Kidney glomerular epithelial cell (primary cell): ENCODE measurements at places on chromosomes 3 and 15.

GRCh38 chr15:42084465-42085235 is 9.7 kb downstream of the PLA2G4D start:
- peak; percentile 29 for DNase-seq

GRCh38 chr3:144148356-144148755 is 176.7 kb downstream of the DIPK2A start:
- DNase-seq, result no peak

- DNase-seq, result no peak
Observed at GRCh38 chr3:29026286-29026685, 254.6 kb upstream of the RBMS3 start.

GRCh38 chr3:119893769-119894168 is 111.9 kb downstream of the NR1I2 start:
- DNase-seq, result no peak

DNA sequence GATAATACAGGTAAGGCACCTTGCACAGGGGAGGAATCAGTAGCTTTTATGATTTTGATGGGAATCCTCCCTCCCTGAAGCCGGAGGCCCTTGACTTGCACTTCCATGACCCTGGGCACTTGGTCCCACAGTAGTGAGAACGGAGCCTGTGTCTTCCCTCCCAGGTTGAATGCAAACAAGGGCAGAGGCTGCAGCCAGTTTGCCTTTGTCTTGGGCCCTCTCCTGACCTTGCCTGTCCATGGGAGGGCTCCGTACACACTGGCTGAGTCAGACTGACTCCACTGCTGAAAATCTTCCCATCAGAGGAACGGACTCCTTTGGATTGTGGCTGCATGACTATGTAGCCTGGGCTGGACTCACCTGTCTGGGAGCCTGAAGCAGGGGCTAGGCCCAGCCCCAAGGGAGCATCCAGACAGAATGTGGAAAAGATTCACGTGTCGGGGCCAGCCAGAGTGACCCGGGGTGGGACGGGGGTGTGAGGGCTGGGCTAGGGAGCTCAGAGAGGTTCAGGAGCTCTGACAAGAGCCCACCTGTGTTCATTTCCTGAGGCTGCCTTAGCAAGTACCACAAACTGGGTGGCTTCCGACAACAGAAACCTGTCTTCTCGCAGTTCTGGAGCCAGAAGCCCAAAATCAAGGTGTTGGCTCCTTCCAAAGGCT is 9.5 kb downstream of the TBC1D21 start:
- no peak for DNase-seq

- DNase-seq, result no peak
Observed at GRCh38 chr3:108011616-108012015, 79.2 kb downstream of the CD47 start.

DNA sequence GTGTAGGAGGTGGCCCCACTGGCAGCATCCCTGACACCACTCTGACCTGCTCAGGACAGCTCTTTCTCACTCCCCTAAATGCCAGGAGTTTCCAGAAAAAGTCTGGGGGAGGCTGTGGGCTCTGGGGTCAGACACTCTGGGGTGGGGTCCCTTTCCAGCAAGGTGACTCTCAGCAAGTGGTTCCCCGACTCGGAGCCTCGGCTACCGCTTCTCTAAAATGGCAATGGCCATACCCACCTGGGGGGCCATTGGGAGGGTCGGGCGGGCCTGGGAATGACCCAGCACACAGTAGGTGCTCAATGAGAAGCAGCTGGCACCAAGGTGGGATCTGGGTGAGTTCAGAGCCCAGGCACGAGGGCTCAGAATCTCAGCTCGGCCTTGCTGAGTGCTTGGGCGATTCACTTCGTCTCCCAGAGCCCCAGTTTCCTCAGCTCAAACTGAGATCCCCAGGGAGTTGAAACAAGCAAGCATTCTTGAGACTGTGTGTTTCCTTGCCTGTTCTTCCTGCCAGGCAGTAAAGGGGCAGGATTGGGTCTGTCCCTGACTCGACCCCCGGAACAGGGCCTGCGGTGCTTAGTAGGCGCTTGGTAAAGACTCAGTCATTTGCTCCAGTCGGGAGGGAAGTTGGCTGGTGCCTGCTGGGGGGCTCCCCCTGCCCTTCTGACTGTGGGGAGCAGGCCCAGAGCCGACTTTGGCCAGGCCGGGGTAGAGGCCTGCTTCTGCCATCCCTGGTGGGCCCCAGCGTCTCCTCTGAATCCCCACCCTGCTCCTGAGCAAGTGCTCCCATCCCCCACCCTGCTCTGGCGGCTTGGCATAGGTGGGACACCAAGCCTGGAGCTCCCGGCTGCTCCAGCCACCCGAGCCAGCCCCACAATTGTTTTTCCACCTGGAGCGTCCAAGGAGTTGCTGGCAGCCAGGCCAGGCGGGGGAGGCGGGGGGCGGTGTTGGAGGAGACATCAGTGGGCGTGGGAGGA is 32.9 kb upstream of the FBLN2 start:
- DNase-seq, result no peak

DNA sequence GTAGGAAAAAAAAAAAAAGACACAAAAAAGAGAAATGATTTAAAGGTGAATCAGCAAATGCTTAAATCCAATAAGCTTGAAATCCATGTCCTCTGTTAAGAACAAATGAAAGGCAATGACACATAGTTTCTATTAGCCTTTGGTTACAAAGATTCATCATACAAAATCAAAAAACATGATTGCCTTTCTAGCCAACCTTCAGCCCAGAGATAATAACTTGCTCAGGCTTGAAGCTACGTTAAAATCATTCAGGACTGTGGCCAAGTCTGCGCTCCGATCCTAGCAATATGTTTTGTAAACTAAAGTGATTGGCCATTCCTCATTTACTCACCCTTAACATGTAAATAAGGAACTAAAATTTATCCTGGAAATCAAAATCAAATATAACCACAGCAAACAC is 556.7 kb downstream of the FGF12 start:
- DNase-seq, result no peak

DNA sequence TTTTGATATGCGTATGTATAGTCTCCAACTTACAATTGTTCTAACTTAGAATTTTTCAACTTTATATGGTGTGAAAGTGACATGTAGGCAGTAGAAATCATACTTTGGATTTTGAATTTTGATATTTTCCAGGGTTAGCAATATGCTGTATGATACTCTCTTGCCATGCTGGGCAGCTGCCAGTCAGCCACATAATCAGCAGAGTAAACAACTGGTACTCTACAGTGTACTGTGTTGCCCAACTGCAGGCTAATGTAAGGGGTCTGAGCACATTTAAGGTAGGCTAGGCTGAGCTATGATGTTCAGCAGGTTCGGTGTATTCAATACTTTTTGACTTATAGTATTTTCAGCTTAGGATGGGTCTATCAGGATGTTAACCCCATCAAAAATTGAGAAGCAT is 52.0 kb upstream of the RYK start:
- no peak for DNase-seq

DNA sequence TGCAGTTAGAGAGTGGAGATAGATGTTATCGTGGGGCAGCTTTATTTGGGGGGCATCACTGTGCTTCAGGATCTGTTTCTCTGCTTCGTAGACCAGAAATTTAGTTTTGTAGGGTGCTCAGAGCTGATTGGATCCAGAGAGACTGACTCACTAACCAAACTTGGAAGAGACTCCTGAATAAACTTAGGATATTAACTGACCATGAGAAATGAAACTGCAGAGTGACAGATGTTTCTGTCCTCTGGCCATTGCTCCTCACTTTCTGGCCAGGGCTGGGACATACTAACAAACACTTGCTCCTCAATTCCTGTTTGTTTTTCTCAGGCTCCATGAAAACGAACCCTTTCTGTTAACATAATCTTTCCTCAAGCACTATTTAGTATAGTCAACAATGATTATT is 4.3 kb downstream of the ZNF592 start:
- DNase-seq, result peak; percentile 21

GRCh38 chr3:194471863-194472262 is 14.9 kb downstream of the ATP13A3 start:
- DNase-seq, result no peak

- no peak for DNase-seq
Observed at GRCh38 chr3:47418167-47419082, 37.6 kb downstream of the PTPN23 start.

- no peak for DNase-seq
Observed at GRCh38 chr3:13661121-13661520, 112.2 kb downstream of the FBLN2 start.

DNA sequence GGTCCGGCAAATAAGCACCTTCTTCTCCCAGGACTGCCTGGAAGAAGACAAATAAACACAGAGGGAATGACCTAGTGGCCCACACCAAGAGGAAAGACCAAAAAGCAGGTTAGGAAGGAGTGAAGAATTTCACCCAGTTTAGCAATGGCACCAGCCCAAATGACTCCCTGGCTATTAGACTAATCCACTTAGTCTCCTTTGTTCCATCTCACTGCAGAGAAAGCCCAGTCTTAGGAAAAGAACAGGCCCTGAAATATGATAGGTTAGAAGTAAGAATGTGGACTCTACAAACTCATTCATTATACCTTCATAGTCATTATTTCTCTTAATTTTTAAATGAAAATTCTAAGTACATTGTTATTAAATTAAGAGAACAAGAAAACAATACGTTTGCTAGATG is 23.2 kb downstream of the SERPINI2 start:
- no peak for DNase-seq

DNA sequence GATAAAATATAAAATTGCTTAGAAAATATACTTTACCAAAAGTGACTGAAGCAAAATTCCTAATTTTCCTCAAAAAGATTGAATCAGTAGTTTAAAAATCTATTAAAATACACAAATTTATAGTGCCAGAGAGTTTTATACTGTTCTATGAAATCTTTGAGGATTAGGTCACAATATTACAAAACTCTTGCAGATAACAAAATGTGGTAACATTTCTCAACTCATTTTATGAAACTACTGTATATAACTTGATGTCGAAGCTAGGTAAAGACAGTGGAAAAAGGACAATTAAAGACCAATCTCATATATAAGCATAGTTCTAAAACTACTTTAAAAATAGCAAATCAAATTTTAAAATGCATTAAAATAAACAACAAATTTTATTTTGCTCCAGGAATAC is 15.9 kb downstream of the VEPH1 start:
- DNase-seq, result no peak

- no peak for DNase-seq
Observed at GRCh38 chr3:127849368-127849767, 27.1 kb upstream of the MGLL start.

DNA sequence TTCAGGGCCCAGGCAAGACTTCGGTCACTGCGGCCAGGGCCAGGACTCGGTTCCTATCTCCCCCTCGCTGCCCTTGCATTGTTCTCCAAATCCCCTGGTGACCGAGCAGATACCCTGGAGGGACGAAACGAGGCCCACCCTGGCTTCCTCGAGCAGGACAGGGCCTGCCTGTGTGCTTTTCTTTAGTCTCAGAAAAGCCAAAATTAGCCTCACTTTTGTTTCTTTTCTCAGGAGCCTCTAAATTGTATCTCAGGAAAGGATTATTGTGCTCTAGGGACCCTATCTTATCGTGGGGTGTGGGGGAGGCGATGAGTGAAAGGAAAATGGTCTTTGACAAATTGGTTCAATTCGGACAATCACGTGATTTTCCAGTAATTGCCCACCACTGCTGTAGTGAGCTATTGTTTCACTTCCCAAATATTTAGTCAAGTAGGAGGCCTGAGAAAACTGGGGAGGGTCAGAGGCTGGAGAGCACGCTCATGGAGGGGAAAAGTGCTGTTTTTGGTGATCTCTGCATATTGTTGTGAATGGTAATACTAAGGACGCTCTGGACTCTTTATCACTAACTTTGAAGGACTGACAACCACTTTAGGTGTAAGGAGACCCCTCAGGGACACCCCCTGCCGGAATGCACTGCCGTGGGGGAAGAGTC is 61.6 kb downstream of the TMEM44 start:
- no peak for DNase-seq

DNA sequence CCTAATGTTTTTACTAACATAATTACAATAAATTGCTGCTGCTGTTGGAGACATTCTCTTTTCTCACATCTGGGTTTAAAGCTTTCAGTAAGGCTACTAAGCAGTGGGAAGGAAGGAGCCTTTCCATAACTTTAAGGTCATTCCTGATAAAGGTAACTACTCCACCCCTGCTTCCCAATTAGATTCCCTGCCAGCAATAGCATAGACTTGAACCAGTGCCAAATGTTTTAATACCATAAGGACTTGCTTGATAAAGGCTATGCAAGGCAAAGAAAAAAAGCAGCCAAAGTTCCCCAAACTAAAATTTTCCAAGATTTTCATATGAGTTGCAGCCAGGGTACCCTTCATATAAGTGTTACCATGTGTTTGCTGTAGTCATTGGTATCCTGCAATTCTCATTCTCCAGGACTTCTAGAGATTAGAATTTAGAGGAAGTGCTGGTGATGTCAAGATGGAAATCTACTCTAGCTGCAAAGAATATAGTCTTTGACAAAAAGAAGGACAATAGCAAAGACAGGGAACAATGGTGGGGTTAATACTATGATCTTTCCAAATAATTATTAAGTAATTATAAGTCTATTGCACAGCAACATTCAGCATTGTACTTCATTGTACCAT is 106.1 kb downstream of the FILIP1L start:
- DNase-seq, result no peak
